A172 (cell line): ENCODE measurements at places on chromosomes 3 and 15.
A peak's percentile ranks its signal among the peaks of the same experiment; 100 is the strongest.

DNA sequence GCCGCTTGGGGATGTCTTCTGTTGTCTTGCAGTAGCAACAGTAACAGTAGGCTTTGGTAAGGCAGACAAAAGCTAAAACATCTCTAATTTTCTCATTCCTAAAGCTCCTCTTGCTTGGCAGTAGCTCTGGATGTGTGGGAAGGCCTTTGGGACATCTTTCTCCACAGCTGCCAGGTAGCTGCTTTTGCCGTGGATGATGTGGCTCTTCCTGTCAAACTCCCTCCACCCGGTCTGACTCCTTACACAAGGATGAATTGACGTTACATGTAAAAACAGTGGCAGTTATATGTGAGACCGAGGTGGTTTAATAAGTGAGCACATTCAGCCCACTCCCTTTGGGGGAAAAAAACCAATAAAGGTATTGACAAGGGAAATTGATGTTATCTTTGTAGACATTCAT lies 309.1 kb downstream of the TUSC7 start:
- DNase-seq, result no peak

- no peak for DNase-seq
These were observed 70.6 kb upstream of the BHLHE40 start for GRCh38 chr3:4908433-4909156.

DNA sequence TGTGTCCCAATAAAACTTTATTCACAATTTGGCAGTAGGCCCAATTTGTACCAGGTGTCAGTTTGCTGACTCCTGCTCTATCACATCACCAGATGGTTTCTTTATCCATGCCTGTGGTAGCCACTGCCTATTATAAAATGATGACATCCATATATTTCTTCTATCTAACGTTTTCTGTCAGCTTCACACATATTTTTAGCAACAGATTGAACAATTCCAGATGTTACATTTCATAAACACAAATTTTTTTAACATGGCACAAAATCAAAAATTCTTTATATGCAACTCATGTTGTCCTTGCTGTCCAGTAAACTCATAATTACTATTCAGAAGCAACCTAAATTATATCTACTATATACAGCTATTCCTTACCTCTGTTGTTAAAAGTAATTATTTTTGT lies 1371.6 kb downstream of the NSUN3 start:
- DNase-seq, result no peak

DNA sequence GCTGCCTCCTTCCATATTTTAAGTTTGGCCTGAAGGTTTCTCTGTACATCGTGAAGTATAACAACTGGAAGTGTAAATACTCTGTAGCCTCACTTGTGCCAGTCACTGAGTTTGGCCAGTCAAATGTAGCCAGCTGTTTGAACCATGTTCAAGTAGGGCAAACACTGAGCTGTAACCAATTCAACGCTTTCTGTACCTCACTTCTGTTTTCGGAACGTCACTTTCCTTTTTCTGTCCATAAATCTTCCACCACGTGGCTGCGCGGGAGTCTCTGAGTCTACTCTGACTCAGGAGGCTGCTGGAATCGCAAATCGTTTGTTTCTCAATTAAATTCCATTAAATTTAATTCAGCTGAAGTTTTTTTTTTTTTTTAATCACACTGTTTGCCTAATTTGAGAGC lies 88.8 kb upstream of the RARB start:
- peak; percentile 10 for DNase-seq

- no peak for DNase-seq
These were observed 50.4 kb upstream of the IGSF11 start for GRCh38 chr3:119085070-119085439.

DNA sequence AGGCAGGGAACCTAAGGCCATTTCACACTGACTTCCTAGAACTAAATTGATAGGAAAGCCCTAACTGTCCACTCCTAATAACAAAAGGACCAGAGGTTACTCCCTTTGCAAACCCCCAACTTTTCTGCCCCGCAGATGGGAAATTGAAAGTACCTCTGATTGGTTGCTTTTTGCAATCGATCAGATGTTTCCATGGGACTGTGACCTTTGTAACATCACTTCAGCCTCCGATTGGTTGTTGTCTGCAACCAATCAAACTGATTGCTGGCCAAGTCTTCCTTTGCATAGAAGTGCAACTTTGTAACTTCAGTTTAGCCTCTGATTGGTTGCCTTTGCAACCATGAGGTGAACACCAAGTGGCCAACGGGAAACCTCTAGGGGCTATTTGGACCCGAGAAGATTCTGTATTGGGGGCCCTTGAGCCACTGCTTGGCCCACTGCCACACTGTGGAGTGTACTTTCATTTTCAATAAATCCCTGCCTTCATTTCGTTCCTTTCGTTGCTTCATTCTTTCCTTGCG lies 11.3 kb upstream of the KNL1 start:
- peak; percentile 93 for DNase-seq

- no peak for DNase-seq
These were observed 32.9 kb downstream of the SLC4A7 start for GRCh38 chr3:27451251-27451650.

DNA sequence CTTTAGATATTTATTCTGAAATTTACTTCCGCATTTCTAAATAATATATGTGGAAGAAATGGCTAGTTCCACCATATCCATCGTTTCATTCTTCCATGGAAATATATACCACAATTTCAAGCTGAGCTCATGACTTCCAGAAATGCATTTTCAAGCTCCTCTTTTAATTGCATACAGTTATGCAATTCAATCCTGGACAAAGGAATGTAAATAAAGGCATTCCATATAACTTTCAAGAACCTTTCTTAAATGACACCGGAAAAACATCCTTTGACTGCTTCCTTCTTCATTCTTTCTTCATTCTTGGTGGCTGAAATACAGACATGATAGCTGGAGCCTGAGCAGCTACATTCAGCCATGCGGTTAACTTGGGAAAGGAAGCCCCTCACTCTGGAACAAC lies 185.2 kb upstream of the GADL1 start:
- no peak for DNase-seq

GRCh38 chr3:127448671-127449070 lies 141.9 kb downstream of the TPRA1 start:
- no peak for DNase-seq

DNA sequence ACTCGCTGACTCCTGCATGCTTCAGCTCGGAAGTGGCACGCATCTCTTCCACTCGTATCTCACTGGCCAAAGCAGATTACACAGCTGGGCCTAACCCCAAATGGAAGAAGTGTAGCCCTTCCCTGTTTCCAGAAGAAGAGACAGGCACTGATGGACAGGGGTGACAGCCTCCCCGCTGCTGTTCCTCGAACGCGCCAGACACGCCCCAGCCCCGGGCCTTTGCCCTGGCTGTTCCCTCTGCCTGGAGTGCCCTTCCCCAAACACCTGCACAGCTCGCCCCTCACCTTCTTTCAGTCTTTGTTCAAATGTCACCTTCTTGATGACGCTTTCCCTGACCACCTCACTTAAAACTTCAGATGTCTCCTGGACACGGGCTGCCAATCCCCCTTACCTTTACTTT lies 26.0 kb upstream of the CYP11A1 start:
- DNase-seq, result no peak

DNA sequence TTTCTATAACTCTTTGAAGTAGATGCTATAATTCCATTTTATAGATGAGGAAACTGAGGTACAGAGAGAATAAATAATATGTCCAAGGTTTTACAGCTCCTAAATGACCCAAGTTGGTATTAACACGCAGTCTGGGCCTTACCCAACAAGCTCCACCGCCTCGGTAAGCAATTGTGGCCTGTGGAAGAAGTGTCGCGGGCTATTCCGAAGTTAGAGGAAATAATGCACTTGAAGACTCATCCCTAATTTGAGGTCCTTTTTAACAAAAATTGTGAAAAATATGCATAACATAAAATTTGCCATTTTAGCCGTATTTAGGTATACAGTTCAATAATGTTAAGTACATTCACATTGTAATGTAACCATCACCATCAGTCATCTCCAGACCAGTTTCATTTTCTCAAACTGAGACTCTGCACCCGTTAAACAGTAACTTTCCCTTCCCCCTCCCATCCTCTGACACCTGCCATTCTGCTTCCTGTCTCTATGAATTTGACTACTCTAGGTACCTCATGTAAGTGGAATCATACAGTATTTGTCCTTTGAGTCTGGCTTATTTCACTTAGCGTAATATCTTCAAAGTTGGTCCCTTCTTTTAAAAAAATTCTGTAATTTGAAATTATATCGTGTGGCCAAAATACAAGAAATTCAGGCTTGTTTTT lies 18.2 kb downstream of the IDH3A start:
- no peak for DNase-seq

DNA sequence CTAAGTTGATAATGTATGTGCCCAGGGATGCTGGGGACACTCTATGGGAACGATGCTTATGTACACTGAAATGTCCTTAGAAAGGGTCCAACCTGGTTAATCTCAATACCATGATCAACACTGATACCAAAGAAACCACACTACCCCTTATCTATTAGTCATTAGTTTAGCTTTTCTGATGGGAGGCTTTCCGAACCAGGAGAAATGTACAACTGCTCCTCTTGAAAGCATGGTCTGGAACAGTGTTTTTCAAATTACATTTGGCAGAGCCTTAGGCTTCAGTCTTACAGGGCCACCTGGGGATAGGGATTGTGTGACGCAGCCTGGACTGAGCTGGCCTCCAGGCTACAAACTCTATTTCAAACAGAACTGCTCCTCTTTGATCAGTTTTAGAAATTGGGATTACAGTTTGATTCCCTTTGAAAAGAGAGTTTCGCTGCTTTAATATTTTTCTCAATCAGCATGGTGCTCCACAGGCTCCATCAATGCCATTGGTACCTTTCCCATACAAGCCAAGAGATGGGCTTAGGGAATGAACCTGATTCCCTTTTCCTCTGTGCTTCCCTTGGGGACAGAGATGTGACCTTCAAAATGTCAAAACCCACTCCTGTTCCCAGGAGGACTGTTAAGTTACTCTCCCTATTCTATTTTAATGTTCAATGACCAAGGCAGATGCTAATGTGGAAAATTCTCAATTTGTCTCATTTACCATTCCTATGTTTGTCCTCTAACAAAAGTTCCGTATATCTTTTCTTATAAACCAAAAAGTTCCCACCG lies 296.0 kb upstream of the ADAMTS9 start:
- no peak for DNase-seq

- peak; percentile 82 for DNase-seq
These were observed 31.9 kb downstream of the NCK1 start for GRCh38 chr3:136893848-136894443.

GRCh38 chr3:173109143-173109542 lies 31.9 kb downstream of the SPATA16 start:
- DNase-seq, result peak; percentile 14

GRCh38 chr3:38136393-38136776 lies 542 bp downstream of the ACAA1 start:
- DNase-seq, result no peak
